T-cell (primary cell): ENCODE measurements at places on chromosomes 2 and 18. TPM values are rescaled to one million over a fixed set of nuclear protein-coding genes. Genes with fewer than 3 reads are reported as not detected.
A peak's percentile ranks its signal among the peaks of the same experiment; 100 is the strongest.

- DNase-seq: no peak
- H3K36me3 ChIP-seq: no peaks in the 10 kb centered on the region
- H3K4me1 ChIP-seq: peaks cover 14% of the 10 kb centered on the region
- H3K27me3 ChIP-seq: peaks cover 46% of the 10 kb centered on the region
Measured at GRCh38 chr2:234949762-234950434, 1.9 kb upstream of the SH3BP4 start.

GRCh38 chr2:74524005-74524404 lies 2.0 kb downstream of the DQX1 start:
- DNase-seq: no peak
- H3K27ac ChIP-seq: no peak overlapping the region
- peaks cover 5% of the 10 kb centered on the region for H3K4me1 ChIP-seq

DNA sequence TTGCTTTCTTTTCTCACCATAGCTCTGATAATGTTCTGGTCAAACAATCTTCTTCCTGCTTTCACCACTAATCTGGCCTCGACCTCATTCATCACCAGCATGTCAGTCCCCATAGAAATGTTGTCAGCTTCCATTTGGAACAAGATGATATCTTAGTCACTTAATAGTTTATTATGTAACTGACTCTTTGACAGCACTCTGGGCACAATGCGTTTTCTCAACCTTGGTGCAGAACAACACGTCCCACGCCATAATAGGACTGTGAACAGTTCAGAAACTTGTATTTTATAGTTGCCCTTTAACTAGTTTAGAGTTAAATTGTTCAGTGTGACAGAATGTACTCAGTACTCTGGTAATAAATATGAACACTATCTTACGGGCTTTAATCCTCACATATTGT lies 106.0 kb downstream of the MC4R start:
- no peak for DNase-seq
- no peaks in the 10 kb centered on the region for H3K4me1 ChIP-seq
- no peaks in the 10 kb centered on the region for H3K36me3 ChIP-seq
- H3K27ac ChIP-seq: no peak overlapping the region
- H3K4me3 ChIP-seq: no peak overlapping the region
- H3K27me3 ChIP-seq: no peaks in the 10 kb centered on the region

DNA sequence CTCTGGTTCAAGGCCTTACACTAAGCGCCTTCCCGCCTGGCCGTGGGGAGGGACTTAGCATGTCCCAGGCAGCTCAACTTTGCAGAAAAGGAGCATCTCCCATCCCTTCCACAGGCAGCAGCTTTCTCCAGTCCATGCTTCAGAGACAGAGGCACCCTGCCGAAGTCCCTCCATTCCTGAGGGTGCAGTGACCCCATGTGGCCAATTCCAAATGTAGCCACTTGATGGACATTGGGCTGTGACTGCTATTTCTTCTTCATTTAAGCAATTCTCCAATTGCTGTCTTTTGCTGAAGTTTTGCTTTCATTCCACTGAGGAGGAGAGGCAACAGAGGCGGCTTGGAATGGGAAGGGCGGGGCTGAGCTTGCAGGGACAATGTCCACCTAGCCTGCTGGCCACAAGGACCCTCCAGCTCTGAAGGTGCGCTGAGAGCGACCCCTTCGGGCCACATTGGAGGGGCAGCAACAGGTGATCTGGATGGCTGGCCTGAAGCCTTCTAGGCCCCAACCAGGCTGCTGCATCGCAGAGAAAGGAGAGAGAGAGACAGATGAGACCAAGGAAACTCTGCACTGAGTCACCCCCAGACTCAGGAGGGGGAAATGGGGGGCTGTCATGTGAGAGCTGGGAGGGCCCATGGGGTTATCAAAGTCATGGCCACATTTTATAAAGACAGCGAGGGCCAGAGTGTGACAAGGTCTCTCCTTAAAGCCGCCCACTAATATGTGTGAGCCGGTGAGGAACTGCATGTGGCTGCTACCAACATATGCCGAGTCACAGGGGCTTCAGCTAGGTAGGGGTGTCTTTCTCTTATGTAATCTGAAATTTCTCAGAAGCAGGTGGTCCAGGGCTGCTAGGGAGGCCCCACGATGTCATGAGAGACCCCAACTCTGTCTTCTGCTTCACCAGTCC lies 61.3 kb downstream of the LONRF2 start:
- no peak for DNase-seq
- H3K36me3 ChIP-seq: no peaks in the 10 kb centered on the region
- H3K27ac ChIP-seq: no peak overlapping the region
- H3K4me3 ChIP-seq: no peak overlapping the region
- H3K4me1 ChIP-seq: no peaks in the 10 kb centered on the region

DNA sequence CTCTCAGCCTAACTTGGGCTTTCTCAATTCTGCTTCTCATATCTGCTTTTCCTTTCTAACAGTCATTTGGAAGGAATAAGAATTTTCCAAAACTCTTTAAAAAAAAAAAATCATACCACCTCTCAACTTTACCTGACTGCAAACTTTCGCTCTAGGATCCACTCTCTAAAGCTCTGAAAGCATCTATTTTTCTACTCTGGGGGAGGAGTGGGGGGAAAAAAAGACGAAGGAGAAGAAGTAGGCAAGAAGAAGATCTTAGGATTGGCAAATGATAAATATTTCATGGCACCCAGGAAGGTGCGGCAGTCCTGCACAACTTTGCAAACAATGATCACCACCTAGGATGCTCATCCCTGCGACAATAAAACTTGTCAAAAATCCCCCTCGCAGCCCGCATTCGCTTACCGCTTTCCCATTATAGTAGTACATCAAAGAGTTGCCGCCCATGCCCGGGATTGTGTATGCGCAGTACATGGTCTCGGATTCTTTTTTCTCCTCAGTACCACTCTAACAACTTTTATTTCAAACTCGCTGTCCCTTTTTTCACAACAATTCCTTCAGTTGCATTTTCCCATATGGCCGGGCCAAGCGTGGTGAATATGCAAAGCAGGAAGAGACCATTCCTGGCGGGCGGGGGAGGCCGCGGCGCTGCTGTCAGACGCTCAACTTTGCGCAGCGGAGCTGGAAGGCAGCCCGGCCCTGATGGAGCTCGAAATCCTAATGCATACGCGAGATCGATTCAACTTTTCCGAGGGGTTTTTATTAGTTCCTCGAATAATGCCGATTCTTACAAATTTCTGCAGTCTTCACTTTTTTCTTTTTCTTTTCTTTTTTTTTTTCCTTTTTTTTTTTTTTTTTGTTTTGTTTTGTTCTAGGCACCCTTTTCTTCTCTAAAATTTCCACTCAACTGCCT lies 266.5 kb downstream of the TCF4 start:
- peak; percentile 29 for DNase-seq
- H3K4me1 ChIP-seq: peaks cover 12% of the 10 kb centered on the region
- H3K27me3 ChIP-seq: no peaks in the 10 kb centered on the region
- H3K27ac ChIP-seq: no peak overlapping the region
- H3K36me3 ChIP-seq: no peaks in the 10 kb centered on the region

SERPINB3 gene
- not detected for total RNA-seq

CDH19 gene
- not detected for total RNA-seq

GRCh38 chr2:226618875-226619605 lies 180.6 kb downstream of the IRS1 start:
- no peak overlapping the region for H3K27ac ChIP-seq
- H3K27me3 ChIP-seq: no peaks in the 10 kb centered on the region
- H3K4me1 ChIP-seq: no peaks in the 10 kb centered on the region
- H3K36me3 ChIP-seq: no peaks in the 10 kb centered on the region
- H3K4me3 ChIP-seq: no peak overlapping the region

- no peaks in the 10 kb centered on the region for H3K36me3 ChIP-seq
- no peaks in the 10 kb centered on the region for H3K27me3 ChIP-seq
- peak overlapping the region; percentile 33 for H3K4me3 ChIP-seq
- DNase-seq: no peak
- peaks cover 56% of the 10 kb centered on the region for H3K4me1 ChIP-seq
Measured at GRCh38 chr2:181312515-181312927, 144.7 kb upstream of the ITGA4 start.

GPAT2 gene
- total RNA-seq: 3.9 TPM

- no peaks in the 10 kb centered on the region for H3K36me3 ChIP-seq
- H3K27me3 ChIP-seq: no peaks in the 10 kb centered on the region
- H3K27ac ChIP-seq: no peak overlapping the region
Measured at GRCh38 chr2:126902152-126902835, 3.6 kb downstream of the TEX51 start.

FEV gene
- not detected for total RNA-seq

GRCh38 chr2:239601880-239602279 lies 201.1 kb upstream of the HDAC4 start:
- H3K4me3 ChIP-seq: no peak overlapping the region
- no peaks in the 10 kb centered on the region for H3K27me3 ChIP-seq
- H3K27ac ChIP-seq: peak overlapping the region; percentile 25
- H3K4me1 ChIP-seq: peaks cover 35% of the 10 kb centered on the region

- H3K36me3 ChIP-seq: no peaks in the 10 kb centered on the region
- no peak overlapping the region for H3K27ac ChIP-seq
Measured at GRCh38 chr2:186254759-186255158, 231.3 kb upstream of the ZC3H15 start.

IL37 gene
- not detected for total RNA-seq

EML6 gene
- total RNA-seq: 1.3 TPM

- H3K27ac ChIP-seq: peak overlapping the region; percentile 82
- no peak overlapping the region for H3K4me3 ChIP-seq
- peak; percentile 34 for DNase-seq
- H3K4me1 ChIP-seq: peaks cover 96% of the 10 kb centered on the region
- peaks cover 5% of the 10 kb centered on the region for H3K36me3 ChIP-seq
- H3K27me3 ChIP-seq: no peaks in the 10 kb centered on the region
Measured at GRCh38 chr18:77068321-77069312, 64.0 kb downstream of the MBP start.

DNA sequence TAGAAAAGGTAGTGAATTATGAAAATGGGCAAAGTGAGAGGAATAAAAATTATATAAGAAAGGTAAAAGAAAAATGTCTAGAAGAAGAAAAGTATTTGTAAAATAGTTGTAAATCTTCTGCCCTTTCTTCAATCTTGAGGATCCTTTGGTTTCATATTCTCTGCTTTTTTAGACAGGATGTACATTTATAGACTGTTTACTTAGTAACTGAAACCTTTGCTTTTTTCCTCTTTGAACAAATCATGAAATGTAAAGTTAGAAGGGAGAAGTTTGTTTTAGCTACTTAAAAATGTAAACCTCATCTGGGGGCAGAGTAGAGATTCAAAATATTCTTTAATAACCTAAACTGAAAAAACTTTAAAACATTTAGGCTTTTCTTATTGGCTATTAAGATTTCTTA lies 150.4 kb upstream of the ITGA4 start:
- peaks cover 49% of the 10 kb centered on the region for H3K4me1 ChIP-seq
- H3K4me3 ChIP-seq: no peak overlapping the region
- peak overlapping the region; percentile 98 for H3K27ac ChIP-seq
- H3K36me3 ChIP-seq: no peaks in the 10 kb centered on the region
- no peaks in the 10 kb centered on the region for H3K27me3 ChIP-seq
- no peak for DNase-seq

GPR39 gene
- not detected for total RNA-seq

- H3K36me3 ChIP-seq: no peaks in the 10 kb centered on the region
- H3K4me3 ChIP-seq: no peak overlapping the region
- H3K4me1 ChIP-seq: peaks cover 5% of the 10 kb centered on the region
- no peak overlapping the region for H3K27ac ChIP-seq
Measured at GRCh38 chr2:233349005-233349998, 5.0 kb upstream of the DGKD start.

DNA sequence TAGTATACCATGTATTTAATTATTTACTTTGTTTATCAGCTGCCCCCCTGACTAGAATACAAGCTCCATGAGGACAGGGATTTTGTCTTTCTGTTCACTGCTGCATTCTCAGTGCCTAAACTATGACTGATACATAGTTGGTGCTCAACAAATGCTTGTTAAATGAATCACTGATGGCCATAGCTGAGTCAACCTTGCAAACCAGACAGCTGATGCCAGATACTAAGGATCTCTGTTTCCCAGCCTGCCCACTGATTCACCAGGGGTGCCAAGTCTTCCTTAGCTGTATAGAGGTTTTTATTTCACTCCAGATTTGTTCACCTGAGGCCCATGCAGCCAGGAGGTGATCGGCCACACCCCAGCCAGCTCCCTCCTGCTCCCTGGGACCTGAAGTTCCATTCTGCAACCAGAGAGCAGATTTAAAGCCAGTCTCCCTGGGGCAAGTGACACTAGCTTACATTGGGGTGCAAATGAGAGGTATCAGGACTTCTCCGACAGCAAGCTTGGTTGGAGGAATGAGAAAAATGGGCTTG lies 92.2 kb downstream of the C1QL2 start:
- no peak for DNase-seq
- no peaks in the 10 kb centered on the region for H3K27me3 ChIP-seq
- H3K27ac ChIP-seq: no peak overlapping the region
- H3K36me3 ChIP-seq: no peaks in the 10 kb centered on the region
- no peak overlapping the region for H3K4me3 ChIP-seq

UGT1A10 gene
- total RNA-seq: not detected

LDLRAD4 gene
- total RNA-seq: 72.4 TPM

DNA sequence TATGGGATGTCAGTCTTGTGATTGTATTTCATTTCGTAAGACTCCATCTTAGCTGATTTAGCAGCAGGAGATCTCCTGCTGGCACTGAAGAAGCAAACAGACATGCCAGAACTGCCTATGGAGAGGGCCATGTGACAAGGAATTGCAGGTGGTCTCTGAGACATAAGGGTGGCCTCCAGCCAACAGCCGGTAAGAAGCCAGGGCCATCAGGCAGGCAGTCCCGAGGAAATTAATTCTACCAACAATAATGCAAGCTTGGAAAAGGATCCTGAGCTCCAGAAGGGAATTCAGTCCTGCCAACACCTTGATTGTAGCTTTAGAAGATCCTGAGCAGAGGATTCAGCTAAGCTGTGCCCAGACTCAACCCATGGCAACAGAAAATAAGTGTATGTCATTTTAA lies 87.1 kb upstream of the DNAJC10 start:
- no peaks in the 10 kb centered on the region for H3K36me3 ChIP-seq
- H3K27ac ChIP-seq: no peak overlapping the region
- H3K4me1 ChIP-seq: no peaks in the 10 kb centered on the region
- DNase-seq: no peak
- H3K27me3 ChIP-seq: no peaks in the 10 kb centered on the region
- no peak overlapping the region for H3K4me3 ChIP-seq

DNA sequence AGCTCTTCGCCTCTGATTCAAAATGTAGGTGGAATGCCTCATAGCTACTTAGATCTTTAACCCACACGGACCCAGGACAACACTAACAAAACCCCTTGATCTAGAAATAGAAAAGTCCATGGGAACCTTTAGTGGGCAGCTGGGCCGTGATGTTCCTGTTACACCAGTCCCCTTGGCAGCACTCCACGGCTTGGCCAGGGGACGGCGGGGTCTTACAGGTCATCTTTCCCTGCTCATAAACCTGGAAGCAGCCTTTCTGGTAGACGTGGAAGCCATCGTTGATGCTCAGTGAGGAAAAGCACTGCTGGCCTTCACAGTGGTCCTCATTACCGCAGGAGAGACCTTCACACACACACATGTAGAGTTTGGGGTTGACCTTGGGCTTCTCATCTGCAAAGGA lies 95.9 kb downstream of the ACVR1 start:
- peaks cover 3% of the 10 kb centered on the region for H3K36me3 ChIP-seq
- H3K27ac ChIP-seq: no peak overlapping the region
- no peak for DNase-seq
- peaks cover 27% of the 10 kb centered on the region for H3K4me1 ChIP-seq

CCDC142 gene
- 59.3 TPM for total RNA-seq
